AG09319 (cell line): ENCODE measurements at places on chromosomes 11 and 22.
A peak's percentile ranks its signal among the peaks of the same experiment; 100 is the strongest.

- DNase-seq = no peak
Observed at GRCh38 chr11:67465189-67465510, 3.9 kb downstream of the TMEM134 start.

- no peak for DNase-seq
Observed at GRCh38 chr22:49431551-49431950, 396.1 kb downstream of the BRD1 start.

GRCh38 chr22:35204807-35205775 is 52.2 kb upstream of the HMGXB4 start:
- DNase-seq = no peak

GRCh38 chr11:81897639-81898038 is 836.0 kb downstream of the FAM181B start:
- no peak for DNase-seq

DNA sequence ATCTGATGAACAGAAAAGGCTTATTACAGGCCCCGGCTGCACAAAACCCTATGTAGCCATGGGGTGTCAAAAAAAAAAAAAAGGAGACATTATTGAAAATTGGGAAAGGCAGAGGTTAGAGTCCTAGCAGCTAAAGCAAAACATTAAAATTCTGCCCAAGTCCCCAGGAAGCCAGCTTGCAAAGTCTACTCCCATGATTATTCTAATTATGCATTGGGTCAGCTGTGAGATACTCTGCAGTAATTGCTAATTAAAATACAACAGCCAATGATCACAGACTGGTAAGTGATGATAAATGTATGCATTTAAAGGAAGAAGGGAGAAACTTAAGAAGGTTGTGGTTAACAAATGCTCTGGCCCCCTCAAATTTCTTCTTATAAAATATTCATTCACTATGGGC is 286.9 kb upstream of the PITPNB start:
- DNase-seq = no peak

GRCh38 chr11:126948563-126948962 is 52.0 kb downstream of the KIRREL3 start:
- DNase-seq = no peak

GRCh38 chr11:128324531-128325141 is 262.7 kb downstream of the ETS1 start:
- no peak for DNase-seq

DNA sequence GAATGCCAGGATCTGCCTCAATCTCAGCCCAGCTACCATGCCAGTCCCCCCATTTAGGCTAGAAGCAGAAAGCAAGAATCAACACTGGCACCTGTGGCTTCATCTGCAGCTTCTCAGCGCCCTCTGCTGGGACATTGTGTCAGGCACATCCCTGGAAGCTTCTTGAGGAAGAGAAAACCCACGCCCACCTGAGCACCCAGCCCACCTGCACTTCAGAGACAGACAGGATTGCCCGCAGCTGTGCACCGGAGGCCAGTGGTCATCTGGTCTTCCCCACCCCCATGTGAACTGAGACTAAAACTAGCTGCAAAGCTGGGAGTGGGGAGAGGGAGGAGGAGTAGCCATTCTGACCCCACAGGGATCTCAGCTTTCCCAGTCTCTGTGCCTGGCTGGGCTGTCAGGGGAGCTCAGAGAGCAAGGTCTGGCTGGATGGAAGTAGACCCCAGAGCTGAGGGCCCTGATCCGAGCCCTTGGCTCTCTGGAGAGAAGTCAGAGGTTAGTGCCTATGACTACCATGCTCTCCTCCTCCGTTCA is 66.8 kb downstream of the FEZ1 start:
- no peak for DNase-seq

- DNase-seq = no peak
Observed at GRCh38 chr11:72582206-72583176, 91.7 kb downstream of the PDE2A start.

DNA sequence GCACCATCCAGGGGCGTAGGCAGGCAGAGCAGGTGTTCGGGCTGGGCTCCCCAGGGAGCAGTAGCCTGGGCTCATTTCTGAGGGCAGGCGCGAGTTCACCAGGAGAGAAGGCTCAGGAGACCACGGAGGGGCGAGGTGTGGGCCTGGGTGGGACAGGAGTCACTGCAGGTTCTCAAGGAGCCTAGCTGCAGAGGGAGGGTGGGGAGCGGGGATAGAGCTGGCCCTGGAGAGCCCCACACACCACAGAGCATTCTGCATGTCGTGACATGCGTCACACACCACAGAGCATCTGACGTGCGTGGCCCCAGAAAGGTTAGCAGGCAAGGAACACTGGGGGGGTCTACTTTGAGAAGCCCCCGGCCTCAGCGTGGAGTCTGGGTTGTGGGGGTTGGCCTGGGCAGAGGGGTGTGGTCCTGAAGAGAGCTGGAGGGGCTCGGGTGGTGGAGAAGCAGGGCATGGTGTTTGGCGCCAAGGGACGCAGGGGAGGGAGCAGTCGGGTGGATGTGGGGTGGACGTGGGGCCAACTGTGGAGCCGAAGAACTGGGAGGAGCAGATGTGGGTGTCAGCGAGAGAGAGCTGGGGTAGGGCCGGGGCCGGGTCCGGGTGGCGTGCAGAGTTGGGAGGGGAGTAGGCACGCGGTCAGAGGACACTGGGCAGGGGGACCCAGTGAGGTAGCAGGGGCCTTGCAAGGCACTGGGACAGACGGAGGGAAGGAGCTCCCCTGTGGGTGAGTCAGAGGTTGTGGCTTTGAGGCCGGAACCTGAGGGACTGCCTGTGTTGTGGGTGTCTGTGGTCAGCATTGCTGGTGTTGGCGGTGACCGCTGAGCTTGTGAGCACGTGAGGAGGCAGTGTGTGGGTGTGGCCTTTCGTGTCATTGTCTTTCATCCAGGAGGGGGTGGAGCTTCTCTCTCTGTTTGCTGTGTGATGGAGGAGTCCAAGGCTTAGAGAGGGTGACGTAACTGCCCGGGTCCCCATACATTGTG is 25.5 kb downstream of the CTTN start:
- peak; percentile 11 for DNase-seq

- DNase-seq = peak; percentile 86
Observed at GRCh38 chr22:32531931-32532819, 57.6 kb downstream of the FBXO7 start.

DNA sequence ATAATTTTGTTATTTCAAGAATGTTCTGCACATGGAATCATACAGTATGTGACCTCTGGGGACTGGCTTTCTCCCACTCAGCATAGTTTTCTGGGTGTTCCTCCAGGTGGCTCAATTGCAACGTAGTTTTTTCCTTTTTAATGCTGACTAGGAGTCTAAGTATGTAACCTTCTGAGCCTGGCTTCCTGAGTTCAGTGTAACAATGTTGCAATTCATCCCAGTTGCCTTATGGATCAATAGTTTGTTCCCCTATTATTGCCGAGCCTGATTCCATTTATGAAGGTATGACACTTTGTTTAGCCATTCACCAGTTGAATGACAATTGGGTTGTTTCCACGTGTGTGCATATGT is 128.3 kb downstream of the CRYBB2 start:
- DNase-seq = no peak

DNA sequence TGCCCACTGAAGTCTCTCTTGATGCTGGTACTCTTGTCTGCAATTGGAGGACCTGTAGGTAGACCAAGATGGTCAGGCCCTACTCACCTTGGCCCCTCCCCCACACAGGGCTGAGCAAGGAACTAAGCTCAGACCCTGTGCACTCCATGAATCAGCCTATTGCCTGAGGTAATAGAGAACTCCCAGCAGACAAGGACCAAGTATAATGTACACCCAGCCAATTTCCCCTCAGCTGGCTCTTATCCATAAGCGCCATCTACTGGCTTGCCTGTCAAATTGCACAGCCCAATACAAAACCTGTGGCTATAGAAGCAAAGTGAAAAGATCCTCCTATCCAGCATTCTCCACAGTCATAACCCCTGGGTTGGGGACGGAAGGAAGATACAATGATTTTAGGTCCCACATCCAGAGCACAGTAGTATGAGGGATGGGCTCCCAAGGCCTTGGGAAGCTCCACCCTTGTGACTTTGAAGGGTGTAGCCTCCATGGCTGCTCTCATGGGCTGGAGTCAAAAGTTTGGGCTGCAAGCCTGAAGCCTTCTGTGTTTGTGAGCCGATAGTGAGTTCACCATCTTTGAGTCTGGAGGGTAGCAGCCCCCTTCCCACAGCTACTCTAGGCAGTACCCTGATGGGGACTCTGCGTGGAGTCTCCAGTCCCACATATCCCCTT is 56.0 kb downstream of the GLYATL2 start:
- peak; percentile 12 for DNase-seq

DNA sequence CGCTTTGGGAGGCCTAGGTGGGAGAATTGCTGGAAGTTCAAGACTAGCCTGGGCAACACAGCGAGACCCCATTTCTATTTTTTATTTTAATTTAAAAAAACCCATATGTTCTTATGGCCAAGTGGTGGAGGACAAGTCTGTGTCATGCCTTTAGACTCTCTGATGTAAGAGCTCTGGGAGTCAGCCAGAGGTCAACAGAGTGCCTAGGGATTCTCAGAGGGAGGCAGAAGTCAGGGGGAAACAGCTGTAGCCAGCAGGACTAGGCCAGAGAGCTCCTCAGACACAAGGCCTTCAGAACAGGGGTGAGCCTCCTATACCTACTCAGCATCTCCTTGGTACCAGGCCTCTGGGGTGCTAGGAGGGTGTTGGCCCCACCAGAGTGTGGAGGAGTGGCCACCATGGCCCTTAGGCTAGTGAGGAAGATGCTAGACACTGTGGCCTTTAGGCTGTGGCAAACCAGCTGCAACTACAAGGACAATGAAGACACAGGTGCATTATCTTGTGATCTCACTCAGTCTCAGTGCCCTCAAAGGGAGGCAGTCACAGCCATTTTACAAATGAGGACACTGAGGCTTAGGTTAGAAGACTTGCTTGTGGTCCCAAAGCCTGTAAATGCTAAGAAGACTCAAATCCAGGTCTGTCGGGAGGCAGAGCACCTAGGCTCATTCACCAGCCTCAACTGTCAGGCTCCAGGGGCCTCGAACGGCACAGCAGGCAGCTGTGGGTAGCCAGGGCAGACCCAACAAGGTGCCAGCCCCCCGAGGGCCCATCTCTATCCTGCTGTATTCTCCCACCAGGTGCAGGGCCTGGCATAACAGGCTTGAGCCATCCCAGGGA is 5.0 kb downstream of the ZP1 start:
- DNase-seq = no peak

GRCh38 chr11:126993599-126993998 is 7.0 kb downstream of the KIRREL3 start:
- no peak for DNase-seq

DNA sequence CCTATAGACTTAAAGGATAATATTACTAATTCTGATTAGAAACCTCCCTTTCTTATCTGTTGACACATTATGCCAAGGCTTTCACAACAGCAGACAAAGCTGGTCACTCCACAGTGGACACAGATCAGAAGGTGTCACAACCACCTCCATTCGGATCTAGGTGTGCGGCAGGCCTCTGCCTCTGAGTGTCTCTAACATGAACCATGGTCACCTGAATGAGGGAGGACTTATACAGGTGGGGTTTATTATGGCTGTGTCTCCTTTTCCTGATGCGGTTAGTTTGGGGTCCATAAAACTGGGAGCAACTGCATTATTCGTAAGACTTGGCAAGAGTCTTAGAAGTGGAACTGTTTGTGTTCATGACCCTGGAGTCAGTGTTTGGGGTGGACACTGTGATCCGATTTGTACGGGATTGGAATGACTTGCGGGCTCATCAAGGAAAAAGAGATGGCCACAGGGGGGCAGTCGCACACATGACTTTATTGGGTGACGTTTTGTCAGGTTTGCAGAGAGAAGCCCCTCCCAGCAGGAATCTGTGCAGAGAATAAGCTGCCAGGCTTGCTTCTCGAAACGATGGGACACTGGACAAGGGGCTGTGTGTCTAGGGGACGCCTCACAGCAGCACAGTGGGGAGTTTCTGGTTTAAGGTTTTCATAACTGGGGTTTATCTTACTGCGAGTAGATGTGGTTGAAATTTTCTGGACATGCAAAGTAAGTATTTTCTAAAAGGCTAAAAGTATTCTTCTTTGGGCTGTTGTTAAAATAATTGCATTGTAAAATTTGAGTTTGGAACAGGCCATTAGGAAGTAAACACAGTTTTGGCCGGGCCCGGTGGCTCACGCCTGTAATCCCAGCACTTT is 90.6 kb downstream of the GAB4 start:
- peak; percentile 12 for DNase-seq

- DNase-seq = no peak
Observed at GRCh38 chr11:69010361-69010891, 2.6 kb downstream of the MRGPRF start.

DNA sequence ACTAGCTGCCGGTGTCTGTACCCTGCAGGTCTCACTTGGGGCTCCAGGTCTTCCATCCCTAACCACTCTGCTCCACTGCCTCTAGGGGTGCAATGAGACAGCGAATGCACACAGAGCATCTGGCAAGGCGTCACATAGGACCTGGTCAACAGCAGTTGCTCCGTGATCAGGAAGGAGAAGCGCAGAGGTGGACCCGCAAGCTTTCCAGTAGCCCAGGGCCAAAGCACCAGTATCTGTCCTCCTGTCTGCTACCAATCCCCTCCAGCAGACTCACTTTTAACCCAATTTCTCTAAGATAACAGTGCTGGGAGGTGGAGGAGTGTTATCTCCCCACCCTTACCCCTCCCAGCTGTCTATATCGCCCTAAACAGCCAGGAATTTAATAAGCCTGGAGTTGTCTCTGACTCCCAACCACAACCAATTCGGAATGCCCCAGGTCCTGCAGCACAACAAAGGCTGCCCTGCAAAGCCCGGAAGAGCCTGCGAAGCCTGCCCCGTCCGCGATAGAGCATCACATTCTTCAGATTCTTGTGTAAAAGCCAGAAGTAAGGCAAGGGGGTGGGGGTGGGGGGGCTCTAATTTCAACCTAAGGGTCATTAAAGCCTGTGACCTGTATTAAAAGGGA is 19.3 kb downstream of the MYH9 start:
- no peak for DNase-seq

DNA sequence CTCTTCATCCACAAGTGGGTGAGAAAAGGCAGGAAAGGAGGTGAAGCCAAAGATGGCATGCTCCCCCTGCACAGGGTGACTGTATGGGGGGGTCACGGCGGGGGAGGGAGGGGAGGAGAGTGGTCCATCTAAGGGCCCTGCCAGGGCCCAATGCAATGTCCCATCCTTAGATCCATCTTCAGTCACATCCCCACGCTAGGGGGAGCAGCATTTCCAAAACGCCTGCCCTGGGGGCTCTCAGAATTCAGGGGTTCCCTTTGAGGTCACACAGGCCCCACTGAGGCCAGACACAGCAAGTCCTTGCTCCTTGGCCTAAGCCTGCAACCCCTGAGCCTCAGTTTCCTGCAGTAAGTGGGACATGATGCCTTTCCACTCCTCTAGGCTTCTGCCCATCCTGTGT is 52.4 kb downstream of the RTN4R start:
- DNase-seq = no peak

- no peak for DNase-seq
Observed at GRCh38 chr11:17649261-17649660, 70.1 kb upstream of the MYOD1 start.

DNA sequence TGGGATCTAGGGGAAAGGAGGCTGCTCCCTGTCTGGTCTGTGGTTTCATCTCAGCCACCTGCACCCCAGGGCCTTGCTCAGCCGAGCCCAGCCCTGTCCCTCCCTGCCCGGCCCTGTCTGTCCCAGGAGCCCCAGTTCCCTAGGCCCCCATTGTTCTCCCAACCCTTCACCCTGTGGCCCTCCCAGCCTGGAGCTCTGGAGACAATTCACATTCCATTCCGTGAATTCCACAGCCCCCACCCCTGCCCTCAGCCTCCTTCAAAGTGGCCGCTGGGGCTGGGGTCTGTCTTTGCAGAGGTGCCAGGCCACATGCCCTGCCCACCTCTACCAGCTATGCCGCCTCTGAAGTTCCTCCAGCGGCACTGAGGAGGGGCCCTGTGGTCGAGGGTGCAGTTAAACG is 77.9 kb upstream of the WNT11 start:
- no peak for DNase-seq
